Upper lobe of left lung (tissue), 6 donors: ENCODE measurements at places on chromosomes 13 and 19.

DNA sequence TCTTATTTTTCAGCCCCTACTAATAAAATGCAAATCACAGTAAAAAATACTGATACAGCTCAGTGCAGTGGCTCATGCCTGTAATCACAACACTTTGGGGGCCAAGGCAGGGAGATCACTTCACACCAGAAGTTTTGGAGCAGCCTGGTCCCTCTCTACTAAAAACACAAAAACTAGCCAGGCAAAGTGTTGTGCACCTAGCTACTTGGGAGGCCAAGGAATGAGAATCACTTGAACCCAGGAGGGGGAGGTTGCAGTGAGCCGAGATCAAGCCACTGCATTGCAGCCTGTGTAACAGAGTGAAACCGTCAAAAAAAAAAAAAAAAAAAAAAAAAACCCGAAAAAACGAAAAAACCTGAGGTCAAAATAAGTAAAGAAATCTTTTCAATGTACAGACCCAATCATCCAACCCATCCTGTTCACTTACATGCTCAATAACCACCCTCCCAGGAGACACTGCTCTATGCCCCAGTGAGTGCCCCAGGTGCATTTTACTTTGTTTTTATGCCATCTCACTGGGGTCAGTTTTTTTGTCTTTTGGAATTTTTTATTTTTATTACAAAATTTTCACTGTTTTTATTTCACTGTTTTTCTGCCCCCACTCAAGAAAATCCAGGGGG is 107.0 kb downstream of the ZNF486 start:
- H3K36me3 ChIP-seq: no peaks in the 10 kb centered on the region
- DNase-seq: no peak
- H3K27me3 ChIP-seq: no peaks in the 10 kb centered on the region
- H3K4me3 ChIP-seq: no peak overlapping the region
- H3K4me1 ChIP-seq: peaks cover 2% of the 10 kb centered on the region
- no peak overlapping the region for H3K27ac ChIP-seq

DNA sequence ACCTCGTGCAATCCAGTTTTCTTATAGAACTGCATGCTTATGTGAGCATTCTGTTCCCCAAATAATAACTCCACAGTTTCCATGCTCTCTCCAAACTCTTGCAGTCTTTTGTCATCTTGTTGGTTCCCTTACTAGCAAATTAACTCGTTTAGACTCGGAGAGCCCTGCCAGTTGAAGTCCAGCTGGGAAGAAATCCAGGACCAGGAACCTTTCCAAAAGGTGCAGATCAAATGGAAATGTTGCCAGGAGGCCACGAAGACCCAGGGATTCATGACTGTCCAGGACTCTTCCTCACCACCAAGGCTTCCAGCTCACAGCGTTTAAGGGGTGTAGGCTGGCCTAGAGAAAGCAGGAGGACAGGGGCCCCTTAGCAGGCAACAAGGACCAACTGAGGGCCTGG is 2.1 kb upstream of the TDRD12 start:
- no peaks in the 10 kb centered on the region for H3K27me3 ChIP-seq
- no peak for DNase-seq
- no peak overlapping the region for H3K27ac ChIP-seq
- no peak overlapping the region for H3K4me3 ChIP-seq

DNA sequence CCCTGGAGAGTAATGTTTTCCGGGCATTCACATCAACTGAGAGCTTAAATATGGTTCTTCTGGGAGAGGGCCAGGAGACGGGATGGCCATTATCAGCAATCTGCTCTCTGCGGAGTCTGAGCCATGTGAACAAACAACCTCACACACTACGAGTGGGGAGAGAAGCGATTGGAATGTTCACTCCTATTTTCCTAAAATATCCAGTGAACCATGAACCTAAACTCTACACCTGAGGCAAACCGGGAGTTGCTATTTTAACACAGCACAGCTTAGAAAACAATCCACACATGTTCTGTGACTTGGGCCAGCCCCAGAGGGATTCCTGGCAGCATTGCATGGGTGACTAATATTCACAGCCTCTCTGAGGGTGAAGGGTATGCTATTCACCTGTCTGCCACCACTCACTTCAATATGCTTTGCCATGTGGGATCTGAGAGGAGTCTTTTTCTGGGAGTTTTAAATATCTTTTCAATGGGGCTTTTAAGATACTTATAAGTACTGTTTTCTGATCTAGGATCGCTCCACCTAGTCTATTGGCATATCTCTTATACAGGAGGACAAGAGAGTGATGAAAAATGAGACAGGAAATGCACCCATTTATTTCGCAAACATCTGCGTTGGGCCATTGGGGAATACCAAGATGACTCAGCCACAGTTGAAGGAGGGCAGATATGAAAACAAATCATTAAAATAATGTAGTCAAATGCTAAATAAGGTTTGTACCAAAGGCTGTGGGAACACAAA is 72.6 kb upstream of the SERP2 start:
- H3K27me3 ChIP-seq: no peaks in the 10 kb centered on the region
- no peak overlapping the region for H3K4me3 ChIP-seq
- peak overlapping the region; percentile 21 for H3K27ac ChIP-seq
- H3K4me1 ChIP-seq: peaks cover 15% of the 10 kb centered on the region

- no peaks in the 10 kb centered on the region for H3K4me1 ChIP-seq
- no peak overlapping the region for H3K4me3 ChIP-seq
- H3K36me3 ChIP-seq: no peaks in the 10 kb centered on the region
- no peak overlapping the region for H3K27ac ChIP-seq
Measured at GRCh38 chr19:21910318-21910717, 74.3 kb upstream of the ZNF43 start.

DNA sequence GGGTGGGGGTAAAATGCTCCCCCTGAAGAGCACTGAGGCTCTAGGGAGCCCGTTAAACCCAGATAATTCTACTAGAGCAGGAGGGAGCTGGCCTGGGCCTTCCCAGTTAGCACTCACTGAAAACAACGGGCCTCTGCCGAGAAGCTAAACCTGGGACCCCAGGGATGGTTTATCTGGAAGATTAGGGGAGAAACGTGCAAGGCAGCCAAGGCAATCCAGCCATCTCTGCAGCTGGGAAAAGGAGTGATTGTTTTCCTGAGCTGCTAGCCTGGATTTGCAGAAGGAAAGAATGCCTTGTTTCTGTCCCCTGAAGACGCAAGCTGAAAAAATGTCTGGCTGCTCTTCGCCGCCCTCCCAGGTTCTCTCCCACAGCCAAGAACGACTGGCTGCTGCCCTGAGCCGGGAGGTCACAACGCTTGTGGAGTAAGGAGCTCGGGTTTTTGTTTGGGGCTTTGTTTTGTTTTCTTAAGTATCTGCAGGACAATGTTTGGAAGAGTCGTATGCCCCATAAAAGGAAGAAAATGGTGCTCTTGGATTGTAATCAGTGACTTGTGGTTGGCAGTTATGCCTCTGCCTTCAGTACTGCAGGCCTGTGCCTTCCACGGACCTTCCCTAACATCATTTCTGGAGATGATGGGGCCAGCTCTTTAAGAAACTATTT is 31.5 kb downstream of the COL4A2 start:
- no peaks in the 10 kb centered on the region for H3K27me3 ChIP-seq
- H3K4me1 ChIP-seq: peaks cover 55% of the 10 kb centered on the region
- H3K27ac ChIP-seq: peak overlapping the region; percentile 89
- peaks cover 3% of the 10 kb centered on the region for H3K36me3 ChIP-seq
- H3K4me3 ChIP-seq: no peak overlapping the region
- no peak for DNase-seq

DNA sequence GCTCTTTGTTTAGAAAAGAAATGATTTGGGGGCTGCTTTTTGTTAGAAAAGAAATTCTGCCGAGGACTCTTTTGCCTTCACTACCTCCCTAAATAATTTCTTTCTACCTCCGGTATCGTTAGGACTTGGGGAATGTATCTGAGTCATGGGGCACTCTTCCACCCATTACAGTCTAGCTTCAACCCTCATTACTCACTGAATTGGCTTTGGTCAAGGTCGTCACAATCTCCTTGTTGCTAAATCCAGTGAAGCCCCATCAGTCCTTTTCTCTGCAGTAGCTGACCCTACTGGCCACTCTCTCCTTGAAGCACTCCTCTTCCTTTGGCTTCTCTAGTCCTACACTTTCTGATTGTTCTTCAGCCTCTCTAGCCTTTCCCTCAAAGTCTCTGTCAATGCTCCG is 34.0 kb downstream of the WDR87 start:
- H3K4me3 ChIP-seq: no peak overlapping the region
- DNase-seq: no peak
- no peaks in the 10 kb centered on the region for H3K27me3 ChIP-seq
- no peak overlapping the region for H3K27ac ChIP-seq
- H3K36me3 ChIP-seq: no peaks in the 10 kb centered on the region

DNA sequence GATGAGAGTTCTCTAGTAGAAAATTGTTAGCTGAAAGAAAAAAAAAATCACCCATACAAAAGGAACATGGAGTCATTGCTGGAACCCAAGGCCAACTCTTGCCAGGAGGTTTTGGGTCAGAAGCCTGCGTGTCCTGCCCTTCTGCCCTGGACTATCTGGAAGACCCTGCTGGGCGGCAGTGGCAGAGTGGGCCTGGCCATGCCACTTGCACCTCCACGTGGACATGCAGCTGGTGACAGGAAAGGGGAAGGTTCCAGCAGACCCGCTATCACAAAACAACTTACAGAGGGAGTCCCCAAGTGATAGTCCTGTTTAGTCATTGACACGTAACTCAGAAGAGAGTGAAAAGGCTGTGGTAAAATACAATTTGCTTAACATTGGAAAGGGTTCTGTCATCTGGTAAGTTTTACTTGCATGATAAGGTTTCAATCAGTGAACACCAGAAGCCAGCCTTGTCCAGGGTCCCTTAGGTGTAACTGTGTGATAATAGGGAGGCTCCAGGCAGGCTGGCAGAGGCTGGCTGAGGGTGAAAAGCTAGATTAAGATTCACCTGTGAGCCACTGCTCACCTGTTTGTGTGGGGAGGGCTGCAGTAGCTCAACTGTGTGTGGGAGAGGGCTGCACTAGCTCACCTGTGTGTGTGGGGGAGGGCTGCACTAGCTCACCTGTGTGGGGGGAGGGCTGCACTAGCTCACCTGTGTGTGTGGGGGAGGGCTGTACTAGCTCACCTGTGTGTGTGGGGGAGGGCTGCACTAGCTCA is 47.8 kb downstream of the COL4A2 start:
- DNase-seq: peak; percentile 37
- peaks cover 7% of the 10 kb centered on the region for H3K36me3 ChIP-seq
- H3K27me3 ChIP-seq: no peaks in the 10 kb centered on the region

- no peak overlapping the region for H3K27ac ChIP-seq
- H3K36me3 ChIP-seq: no peaks in the 10 kb centered on the region
- no peaks in the 10 kb centered on the region for H3K27me3 ChIP-seq
- H3K4me3 ChIP-seq: no peak overlapping the region
Measured at GRCh38 chr13:37427843-37428494, 170.6 kb downstream of the POSTN start.

DNA sequence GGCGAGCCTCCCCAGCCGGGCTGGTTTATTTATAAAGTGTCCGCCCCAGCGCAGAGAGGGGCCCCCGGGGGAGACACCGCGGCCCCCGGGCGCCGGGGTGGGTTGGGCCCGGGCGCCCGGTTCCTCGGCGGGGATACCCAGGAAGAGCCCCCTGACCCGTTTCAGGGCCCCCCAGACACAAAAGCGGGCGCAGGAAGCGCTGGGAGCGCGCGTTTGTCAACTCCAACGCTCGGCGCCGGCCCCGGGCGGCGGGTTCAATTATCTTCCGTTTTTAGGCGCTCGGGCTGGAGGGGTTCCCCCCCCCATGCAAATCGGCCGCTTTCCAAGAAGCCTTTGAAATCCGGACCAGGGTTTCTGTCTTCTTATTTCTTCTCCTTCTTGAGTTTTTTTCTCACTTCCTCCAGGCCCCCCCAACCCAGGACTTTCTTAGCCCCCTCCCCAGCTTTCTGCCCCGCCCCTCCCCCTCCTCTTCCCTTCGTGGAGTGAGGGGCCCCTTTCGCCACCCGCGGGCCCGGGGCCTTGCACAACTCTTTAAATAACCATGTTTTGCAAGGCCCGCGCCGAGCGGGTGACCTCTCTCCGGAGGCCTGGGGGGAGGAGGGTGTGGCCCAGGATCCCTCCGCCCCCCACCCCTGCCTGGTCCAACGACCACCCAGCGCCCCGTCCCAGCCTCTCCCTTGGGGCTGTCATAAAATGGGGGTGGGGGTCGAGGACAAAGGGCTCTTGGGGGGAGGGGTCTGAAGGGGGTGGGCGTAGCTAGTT is 935 bp downstream of the ARID3A start:
- peak; percentile 92 for DNase-seq
- no peaks in the 10 kb centered on the region for H3K27me3 ChIP-seq
- peaks cover 29% of the 10 kb centered on the region for H3K4me1 ChIP-seq
- H3K27ac ChIP-seq: peak overlapping the region; percentile 88
- H3K36me3 ChIP-seq: peaks cover 18% of the 10 kb centered on the region
- H3K4me3 ChIP-seq: peak overlapping the region; percentile 90

- peak; percentile 12 for DNase-seq
- peaks cover 10% of the 10 kb centered on the region for H3K36me3 ChIP-seq
Measured at GRCh38 chr19:33458807-33459206, 62.8 kb downstream of the PEPD start.

GRCh38 chr19:38288123-38288855 is 15.8 kb upstream of the C19orf33 start:
- peaks cover 18% of the 10 kb centered on the region for H3K4me1 ChIP-seq
- H3K4me3 ChIP-seq: no peak overlapping the region
- H3K27me3 ChIP-seq: no peaks in the 10 kb centered on the region
- H3K27ac ChIP-seq: no peak overlapping the region
- no peak for DNase-seq

DNA sequence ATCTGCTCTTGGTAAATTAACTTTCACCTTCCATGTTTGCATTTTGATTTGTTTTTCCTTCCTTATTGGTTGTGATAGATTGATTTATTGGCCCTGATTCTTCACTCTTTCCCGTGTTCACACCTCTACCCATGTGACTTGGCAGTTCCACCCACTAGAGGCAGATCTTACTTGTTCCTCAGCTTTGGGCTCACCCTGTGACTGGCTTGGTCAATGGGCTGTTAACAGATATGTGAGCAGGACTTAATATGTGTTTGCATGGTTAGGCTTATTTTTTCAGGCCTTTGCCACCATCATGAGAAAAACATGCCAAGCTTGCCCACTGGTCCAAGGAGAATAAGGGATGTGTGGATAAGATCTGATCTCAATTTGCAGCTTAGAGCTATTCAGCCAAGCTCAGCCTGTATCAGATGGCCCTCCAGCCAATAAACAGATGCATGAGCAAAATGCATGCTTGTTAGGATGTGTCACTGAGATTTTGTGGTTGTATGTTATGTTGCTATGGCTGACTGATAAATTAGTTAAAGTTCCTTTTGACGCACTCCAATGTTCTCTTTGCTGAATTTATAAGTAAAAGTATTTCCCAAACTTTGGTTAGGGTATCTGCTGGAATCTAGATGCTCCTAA is 48.0 kb downstream of the RGCC start:
- H3K27ac ChIP-seq: no peak overlapping the region
- no peak overlapping the region for H3K4me3 ChIP-seq
- H3K36me3 ChIP-seq: no peaks in the 10 kb centered on the region
- DNase-seq: no peak

GRCh38 chr19:52336117-52336790 is at the start of gene ZNF610:
TSS of gene ZNF610 (plus strand) at chr19:52336243. CDS start at chr19:52349173, 12,930 bp downstream.
- peaks cover 8% of the 10 kb centered on the region for H3K4me1 ChIP-seq
- H3K4me3 ChIP-seq: peak within 1 kb of the TSS; percentile 69
- H3K27me3 ChIP-seq: no peaks in the 10 kb centered on the region

- H3K36me3 ChIP-seq: no peaks in the 10 kb centered on the region
- no peak overlapping the region for H3K4me3 ChIP-seq
- no peaks in the 10 kb centered on the region for H3K27me3 ChIP-seq
- H3K27ac ChIP-seq: no peak overlapping the region
Measured at GRCh38 chr19:17718550-17718946, 732 bp upstream of the MAP1S start.
